ENCODE measurements at places on chromosomes 3 and 15.

- no peak for DNase-seq
These were observed 87.7 kb downstream of the VGLL4 start for GRCh38 chr3:11555881-11556633.

DNA sequence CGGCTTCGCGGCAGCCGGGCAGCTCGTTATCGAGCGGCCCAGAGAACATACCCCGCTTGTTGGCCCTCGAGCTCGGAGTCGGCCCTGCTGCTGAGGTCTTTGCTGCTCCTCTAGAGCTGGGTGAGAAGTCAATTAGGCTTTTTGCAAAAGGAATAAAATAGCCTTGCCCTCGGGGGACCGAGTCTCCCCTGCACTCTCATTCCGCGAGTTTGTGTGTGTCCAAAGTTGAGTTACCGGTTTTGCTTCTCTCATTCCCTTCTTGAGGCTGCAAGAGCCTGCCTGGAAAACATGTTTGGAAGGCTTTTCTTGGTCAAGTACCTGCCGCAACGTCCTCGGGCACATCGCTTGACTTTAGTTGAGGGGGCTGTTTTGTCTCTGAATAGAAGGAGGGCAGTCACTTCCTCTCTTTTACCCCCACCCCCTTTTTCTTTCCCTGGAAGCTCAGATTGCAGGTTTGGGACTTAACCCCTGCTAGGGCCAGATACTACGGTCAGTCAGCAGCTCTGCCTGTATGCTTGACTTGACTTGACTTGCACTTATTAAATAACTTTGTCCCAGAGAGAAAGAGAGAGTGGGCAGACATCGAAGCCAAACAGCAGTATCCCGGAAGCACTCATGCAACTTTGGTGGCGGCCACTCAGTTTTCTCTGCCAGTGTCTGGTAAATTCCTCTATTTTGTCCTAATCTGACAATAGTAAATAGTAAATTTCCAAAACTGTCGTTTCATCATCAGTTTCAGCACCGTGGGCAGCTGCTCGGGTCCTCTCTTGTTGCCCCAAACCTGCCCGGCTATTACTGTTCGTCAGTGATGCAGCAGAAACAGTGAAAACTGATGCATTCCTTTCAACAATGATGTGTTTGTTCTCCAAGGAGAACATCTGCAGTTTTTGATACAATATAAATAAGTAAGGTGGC is 609 bp downstream of the RNF13 start:
- DNase-seq: peak; percentile 27

GRCh38 chr15:67106764-67107013 is 41.3 kb downstream of the SMAD3 start:
- DNase-seq: no peak

DNA sequence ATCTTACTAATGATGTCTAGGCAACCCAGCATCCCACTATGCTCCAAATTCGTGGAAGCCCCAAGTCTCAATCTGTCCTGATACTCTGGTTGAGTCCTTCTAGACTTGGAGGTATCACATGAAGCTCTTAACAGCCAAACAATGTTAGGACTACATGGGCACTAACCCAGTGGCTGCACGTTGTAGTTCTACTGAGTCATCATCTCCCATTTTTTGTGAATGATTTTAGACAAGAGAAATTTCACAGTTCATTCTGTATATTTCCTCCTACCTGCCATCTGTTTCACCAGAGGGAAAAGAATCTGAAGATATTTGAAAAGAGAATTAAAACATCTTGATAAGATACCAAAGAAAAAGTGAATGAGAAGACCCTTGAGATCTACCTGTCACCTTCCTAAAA is 9.8 kb upstream of the WWTR1 start:
- DNase-seq: no peak
